ENCODE measurements at places on chromosomes 3 and 15.

GRCh38 chr15:70210528-70210927, 112.8 kb upstream of the TLE3 start:
- no peak for DNase-seq

- no peak for DNase-seq
Measured at GRCh38 chr3:193347521-193348501, 30.7 kb downstream of the ATP13A5 start.

GRCh38 chr15:79896131-79896633, 632 bp downstream of the MTHFS start:
- DNase-seq = no peak

- DNase-seq = no peak
Measured at GRCh38 chr3:29271475-29271874, 9.4 kb upstream of the RBMS3 start.

- DNase-seq = no peak
Measured at GRCh38 chr3:102353805-102354204, 81.0 kb upstream of the ZPLD1 start.

- no peak for DNase-seq
Measured at GRCh38 chr3:194200422-194201081, 64.6 kb downstream of the HES1 start.

GRCh38 chr3:40679290-40679689, 154.5 kb downstream of the ZNF621 start:
- no peak for DNase-seq

DNA sequence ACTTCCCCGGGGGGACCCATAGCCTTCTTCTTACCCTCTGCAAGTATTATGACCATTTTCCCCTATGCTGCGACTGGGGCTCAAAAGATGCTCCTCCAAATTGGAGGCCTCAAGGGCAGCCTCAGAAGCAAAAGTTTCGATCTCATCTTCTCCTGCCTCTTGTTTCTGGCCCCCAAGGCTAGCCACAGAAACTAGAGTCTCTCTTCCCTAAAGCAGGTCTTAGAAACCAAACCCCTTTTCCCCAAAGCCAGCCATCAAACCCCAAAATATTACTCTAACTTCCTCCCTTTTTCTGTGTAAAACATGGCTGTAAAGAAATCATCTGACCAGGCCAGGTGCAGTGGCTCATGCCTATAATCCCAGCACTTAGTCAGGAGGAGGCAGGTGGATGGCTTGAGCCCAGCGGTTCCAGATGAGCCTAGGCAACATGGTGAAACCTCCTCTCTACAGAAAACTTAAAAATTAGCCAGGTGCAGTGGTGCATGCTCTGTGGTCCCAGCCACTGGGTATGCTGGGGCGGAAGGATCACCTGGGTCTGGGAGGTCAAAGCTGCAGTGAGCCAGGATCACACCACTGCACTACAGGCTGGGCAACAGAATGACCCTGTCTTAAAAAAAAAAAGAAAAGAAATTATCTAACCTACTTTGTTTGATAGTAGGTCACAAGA, 36.7 kb upstream of the MFGE8 start:
- DNase-seq = no peak

GRCh38 chr3:60081381-60082095, 1031.7 kb upstream of the CFAP20DC start:
- DNase-seq = no peak

- no peak for DNase-seq
Measured at GRCh38 chr15:98926236-98926635, 81.4 kb downstream of the PGPEP1L start.

DNA sequence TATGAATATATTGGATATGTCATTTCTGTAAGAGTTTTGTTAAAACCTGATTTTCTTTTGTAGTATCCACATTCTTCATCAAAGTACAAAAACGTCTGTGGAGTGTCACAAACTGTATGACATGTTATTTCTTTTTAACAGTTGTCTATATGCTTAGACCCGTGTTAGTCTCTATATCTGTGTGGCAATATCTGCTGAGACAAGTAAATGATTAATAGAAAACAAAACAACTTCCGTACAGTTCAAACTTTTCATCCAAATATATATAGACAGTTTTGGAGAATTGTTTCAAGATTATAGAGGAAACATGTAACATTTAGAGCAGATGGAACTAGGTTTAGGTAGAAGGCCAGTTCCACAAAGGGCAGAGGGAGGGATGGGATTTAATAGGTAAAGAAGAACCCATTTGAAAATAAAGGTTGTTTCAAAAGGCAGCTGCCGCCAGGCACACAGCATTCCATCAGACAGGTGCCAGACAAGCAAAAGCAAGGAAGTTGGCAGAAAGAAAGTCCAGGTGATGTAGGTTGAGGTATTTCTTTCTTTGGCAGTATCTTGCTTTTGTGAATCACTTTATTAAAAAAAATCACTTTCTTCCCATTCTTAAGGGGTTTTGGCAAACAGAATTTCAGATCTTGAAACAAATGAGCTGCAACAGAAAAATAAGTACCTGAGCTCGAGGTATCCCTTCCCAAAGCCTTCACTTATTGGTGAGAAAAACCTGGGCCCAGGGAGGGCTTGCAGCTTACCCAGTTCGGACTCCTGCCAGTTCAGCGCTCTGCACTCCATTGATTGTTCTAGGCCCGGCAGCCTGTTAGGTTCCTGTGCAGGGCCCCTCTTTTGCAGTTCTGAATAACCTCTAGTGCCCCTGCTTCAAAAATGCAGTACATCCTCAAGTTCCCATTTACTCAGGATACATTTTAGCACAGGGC, 49.0 kb downstream of the LRRN1 start:
- no peak for DNase-seq

- no peak for DNase-seq
Measured at GRCh38 chr15:77582763-77583162, 49.9 kb downstream of the LINGO1 start.

GRCh38 chr15:73232776-73233175, 136.0 kb downstream of the HCN4 start:
- no peak for DNase-seq
